ENCODE measurements at places on chromosomes 6 and 20.

GRCh38 chr6:140766999-140767398 is 1365.7 kb upstream of the GJE1 start:
- DNase-seq, result no peak

DNA sequence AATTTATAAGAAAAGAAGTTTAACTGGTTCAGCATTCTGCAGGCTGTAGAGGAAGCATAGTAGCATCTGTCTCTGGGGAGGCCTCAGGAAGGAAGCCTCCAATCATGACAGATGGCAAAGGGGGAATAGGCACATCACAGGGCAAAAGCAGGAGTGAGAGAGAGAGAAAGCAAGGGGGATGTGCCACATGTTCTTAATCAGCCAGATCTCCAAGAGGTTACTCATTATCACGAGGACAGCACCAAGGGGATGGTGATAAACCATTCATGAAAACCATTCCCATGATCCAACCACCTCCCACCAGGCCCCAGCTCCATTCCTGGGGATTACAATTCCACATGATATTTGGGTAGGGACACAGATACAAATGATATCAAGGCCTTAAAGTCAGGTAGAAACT is 217.5 kb upstream of the TCF21 start:
- no peak for DNase-seq

DNA sequence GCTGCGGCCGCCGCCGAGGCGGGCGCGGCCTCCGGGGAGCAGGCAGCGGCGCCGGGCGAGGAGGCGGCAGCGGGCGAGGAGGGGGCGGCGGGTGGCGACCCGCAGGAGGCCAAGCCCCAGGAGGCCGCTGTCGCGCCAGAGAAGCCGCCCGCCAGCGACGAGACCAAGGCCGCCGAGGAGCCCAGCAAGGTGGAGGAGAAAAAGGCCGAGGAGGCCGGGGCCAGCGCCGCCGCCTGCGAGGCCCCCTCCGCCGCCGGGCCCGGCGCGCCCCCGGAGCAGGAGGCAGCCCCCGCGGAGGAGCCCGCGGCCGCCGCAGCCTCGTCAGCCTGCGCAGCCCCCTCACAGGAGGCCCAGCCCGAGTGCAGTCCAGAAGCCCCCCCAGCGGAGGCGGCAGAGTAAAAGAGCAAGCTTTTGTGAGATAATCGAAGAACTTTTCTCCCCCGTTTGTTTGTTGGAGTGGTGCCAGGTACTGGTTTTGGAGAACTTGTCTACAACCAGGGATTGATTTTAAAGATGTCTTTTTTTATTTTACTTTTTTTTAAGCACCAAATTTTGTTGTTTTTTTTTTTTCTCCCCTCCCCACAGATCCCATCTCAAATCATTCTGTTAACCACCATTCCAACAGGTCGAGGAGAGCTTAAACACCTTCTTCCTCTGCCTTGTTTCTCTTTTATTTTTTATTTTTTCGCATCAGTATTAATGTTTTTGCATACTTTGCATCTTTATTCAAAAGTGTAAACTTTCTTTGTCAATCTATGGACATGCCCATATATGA is 3.2 kb downstream of the MARCKS start:
- DNase-seq, result no peak

DNA sequence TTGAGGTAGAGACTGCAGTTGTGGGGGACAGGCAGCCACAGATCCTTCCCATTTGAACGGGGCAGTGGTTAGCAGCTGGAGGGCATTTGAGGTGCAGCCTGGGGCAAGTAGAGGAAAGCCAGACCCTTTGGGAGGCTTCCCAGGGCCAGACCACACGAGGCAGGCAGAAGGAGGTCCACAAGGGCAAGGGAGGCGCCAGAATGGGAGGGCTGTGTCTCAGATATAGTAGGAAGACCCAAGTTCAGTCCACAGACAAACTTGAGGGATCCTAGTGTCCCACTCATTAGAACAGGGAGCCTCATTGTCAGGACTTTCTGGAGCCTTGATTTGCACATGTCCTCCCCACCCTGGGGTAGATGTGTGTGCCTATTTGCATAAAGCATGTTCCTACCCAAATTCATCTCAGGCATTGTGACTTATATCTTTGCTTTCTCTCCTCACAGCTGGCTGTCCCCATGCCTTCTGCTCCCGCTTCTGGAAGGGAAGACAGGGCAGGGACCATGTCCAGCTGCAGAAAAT is 166.0 kb downstream of the VEGFA start:
- no peak for DNase-seq

GRCh38 chr6:169828176-169828575 is 76.8 kb downstream of the ERMARD start:
- no peak for DNase-seq

GRCh38 chr6:166589337-166589731 is 2.9 kb upstream of the RAMACL start:
- no peak for DNase-seq

- no peak for DNase-seq
Measured at GRCh38 chr20:9071976-9072726, 3.3 kb downstream of the PLCB4 start.

DNA sequence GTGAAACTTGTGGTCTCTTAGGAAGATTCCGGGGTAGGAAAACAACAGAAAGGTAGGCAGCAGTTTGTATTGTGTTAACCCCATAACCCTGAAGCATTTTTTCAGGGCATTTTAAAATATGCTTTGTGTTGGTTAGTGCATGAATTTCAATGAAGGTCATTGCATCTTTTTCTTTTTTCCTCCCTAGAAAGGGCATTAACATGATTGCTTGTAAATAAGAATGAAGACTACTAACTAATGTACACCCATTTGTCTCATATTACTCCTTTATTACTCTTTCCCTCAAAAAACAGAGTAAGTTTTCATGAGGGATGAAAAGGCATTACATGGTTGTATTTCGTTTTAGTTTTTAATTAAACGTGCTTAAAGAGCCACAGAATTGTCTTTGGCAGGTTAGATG is 141.4 kb downstream of the OGFRL1 start:
- DNase-seq, result no peak

GRCh38 chr20:31861135-31861384 is 9.3 kb downstream of the DUSP15 start:
- DNase-seq, result no peak

DNA sequence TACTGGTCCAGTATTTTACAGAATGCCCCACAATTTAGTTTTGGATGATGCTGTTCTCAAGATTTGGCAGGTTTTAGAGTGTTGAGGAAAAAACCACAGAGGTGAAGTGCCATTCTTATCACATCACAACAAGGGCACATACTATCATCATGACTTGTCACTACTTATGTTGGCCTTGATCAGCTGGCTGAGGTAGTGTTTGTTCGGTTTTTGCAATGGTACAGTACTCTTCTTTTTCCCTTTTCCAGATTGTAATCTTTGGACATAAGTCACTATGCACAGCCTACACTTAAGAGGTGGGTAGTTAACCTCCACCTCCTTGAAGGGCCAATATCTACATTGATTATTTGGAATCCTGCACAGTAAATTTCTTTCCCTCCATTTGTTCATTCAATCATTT is 8.8 kb downstream of the TENT5A start:
- no peak for DNase-seq

GRCh38 chr20:10665027-10665561 is 8.7 kb downstream of the JAG1 start:
- DNase-seq, result no peak

GRCh38 chr6:151044465-151045441 is 179.3 kb downstream of the MTHFD1L start:
- DNase-seq, result peak; percentile 43
